Stimulated activated naive CD4-positive, alpha-beta T cell (primary cell): ENCODE measurements at places on chromosomes 4 and X.

DNA sequence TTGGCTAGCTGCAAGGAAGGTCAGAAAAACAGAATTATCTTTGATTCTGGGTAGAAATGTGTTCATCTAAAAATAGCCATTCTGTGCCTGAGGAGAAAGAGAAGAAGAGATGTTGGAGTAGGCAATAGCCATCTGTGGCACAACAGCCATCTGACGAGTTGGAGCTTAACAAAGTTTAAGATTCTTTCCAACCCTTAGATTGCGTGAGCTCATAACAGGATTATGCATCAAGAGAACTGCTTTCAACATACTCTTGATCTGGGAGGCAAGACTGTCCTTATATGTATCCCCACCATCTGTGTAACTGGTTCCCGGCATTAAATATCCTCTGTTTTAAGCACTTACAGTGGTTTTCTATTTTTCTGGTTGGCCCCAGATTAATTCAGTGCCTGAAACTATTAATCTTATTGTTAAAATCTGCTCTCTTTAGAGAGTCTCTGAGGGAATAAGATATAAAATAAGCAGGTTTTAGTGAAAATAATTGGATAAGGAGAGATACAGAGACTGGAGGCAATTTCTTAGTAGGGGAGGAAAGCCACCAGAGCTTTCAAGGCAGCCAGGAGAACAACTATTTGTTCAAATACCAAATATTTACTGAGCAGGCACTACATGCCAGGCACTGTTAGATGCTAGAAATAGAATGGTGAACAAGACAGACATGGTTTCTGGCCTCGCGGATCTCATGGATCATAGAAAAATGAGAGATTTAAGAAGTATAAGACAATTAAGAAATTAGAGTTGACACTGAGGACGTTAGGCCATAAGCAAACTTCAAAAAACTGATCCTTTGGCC, 398.0 kb downstream of the SMARCA1 start:
- DNase-seq, result no peak

- DNase-seq, result no peak
Observed at GRCh38 chr4:144514736-144515135, 131.2 kb upstream of the HHIP start.

GRCh38 chr4:84221704-84222103, 277.4 kb downstream of the NKX6-1 start:
- no peak for DNase-seq

DNA sequence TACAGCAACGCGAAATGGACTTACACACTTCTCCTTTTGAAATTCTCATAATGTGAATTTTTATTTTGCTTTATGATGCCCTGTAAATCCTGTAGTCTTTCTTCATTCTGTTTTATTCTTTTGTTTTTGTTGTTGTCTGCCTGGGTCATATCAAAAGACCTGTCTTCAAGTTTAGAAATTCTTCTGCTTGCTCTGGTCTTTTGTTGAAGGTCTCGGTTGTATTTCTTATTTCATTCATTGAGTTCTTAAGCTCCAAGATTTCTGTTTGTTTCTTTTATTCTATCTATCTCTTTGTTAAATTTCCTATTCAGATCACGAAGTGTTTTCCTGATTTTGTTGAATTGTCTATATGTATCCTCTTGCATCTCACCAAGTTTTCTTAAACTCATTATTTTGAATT, 78.1 kb downstream of the GPAT3 start:
- DNase-seq, result no peak

DNA sequence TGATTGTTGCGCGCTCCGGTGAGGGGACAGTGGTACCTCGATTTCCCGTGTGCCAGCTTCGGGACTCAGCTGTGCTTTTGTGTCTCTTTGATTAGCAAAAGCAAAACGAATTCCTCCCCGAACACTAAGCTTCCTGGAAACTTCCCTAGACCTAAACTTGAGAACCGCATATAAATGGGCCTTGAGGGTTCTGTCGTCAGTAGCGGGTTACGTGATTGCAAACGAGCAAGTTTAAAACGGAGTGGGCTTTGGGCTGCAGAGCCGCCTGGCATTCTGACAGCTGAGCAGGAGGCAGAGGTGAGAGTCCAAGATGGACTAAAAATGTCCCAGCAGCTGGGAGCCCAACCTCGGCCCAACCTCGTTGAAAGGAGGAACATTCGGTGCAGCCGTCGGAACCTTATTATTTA, 1.2 kb upstream of the TAPT1 start:
- DNase-seq, result peak; percentile 54

DNA sequence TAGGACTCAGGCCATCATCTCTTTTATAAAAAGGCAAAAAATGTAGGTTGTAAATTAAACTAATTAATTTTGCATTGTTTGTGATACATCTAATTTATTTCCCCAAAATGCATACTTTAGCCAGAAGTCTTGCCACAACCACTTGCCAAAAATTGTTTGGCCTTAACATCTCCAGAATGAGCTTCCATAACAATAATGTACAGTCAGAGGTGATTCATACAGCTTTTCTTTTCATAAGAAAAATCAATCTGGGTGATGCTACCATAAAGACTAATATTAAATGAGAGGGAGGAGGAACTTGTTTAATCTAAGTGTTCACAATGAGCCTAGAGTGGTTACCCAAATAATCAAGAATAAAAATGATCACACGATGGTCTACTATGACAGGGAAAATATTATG, 59.3 kb downstream of the AMMECR1 start:
- DNase-seq, result no peak

DNA sequence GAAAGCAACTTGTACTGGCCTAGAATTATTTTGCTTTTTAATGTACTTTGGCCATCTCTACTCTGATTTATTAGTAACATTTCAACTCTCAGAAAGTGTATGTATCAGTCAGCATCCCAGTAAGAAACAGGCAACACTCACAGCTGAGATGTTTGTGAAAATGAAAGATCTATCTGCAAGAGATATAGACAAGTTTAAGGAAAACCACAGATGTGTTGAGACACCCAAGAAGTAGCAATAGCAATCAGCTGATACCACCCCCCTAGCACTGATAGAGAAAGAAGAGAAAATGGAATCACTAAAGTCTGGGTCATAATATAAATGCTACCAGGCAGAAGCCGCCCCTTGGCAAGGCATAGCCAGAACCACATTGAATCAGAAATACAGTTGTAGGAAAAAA, 372.0 kb downstream of the ARAP2 start:
- no peak for DNase-seq

GRCh38 chr4:136741468-136741867, 790.8 kb downstream of the PCDH18 start:
- no peak for DNase-seq

DNA sequence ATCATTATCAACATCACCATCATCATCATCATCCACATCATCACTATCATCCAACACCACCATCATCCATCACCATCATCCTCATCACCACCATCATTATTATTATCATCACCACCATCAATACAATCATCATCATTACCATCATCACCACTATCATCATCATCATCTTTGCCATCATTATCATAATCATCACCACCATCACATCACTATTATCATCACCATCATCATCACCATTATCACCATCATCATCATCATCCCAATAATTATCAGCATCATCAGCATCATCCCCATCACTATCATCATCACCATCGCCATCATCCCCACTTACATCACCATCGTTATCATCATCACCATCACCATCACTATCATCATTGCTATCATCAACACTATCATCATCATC, 1021.9 kb upstream of the PRKX start:
- no peak for DNase-seq

DNA sequence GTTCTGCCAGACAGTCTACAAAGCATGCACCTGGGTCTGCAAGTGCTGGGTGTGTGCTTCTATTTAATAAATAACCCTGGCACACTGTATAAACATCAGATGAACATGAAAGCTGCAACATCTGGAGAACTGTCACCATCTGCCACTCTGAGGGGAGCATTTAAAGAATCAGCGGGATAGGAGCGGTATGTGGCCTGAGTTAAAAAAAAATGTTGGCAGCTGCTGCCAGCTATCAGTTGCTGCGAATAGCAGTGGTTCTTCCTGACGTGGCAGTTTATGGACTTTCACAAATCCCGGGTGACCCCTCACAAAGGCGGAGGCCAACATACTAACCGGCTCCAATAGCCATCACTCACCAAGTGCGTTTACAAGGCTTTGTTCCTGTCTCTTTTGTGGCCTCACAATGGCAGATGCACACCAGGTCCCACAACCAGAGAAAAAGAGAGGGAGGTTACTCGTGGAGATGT, 95.1 kb downstream of the RASL11B start:
- DNase-seq, result no peak

GRCh38 chr4:152708361-152708760, 28.6 kb upstream of the TMEM154 start:
- DNase-seq, result no peak

- DNase-seq, result no peak
Observed at GRCh38 chr4:110172972-110173371, 25.4 kb downstream of the ELOVL6 start.

DNA sequence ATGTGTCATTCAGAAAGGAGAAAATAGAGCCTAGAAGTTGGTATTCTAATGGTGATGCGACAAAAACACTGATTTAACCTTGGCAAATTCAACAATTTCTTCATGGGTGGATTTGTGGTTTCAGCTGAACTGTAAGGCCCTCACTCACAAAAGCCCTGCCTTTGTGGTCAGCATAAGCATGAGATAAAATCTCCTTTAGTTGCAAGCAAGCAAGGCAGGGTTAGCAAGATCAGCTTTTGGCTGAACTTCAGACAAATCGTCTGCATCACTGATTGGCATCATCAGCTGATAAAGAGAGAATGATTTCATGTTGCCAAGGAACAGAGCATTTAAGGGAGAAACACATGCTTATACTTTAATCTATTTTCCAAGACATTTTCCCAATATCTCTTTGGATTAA, 2582.2 kb downstream of the PCDH7 start:
- DNase-seq, result no peak

GRCh38 chr4:113979905-113980615, 613 bp upstream of the ARSJ start:
- DNase-seq, result no peak

GRCh38 chr4:185626798-185627197, 91.5 kb upstream of the PDLIM3 start:
- no peak for DNase-seq

- no peak for DNase-seq
Observed at GRCh38 chr4:159434114-159434870, 331.4 kb downstream of the RAPGEF2 start.

DNA sequence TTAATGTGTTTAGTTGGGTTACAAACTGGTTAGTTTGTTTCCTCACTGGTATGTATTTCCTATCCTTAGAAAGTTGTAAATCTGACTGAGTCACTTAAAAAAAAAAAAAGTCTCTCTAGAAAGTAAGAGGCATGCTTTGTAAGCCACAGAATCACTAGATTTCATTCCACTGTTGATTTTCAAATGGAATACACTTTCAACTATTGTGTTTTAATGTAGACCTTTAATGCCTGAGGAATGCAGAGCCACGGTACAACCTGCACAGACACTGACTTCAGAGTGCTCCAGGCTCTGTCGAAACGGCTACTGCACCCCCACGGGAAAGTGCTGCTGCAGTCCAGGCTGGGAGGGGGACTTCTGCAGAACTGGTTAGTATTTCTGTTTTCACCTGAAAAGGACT, 88.6 kb downstream of the HHIP start:
- no peak for DNase-seq
